ENCODE measurements at places on chromosomes 6 and 20. TPM values are rescaled to one million over a fixed set of nuclear protein-coding genes. Genes with fewer than 3 reads are reported as not detected.

GRCh38 chr6:41428996-41429421 lies 93.6 kb downstream of the NCR2 start:
- H3K4me1 ChIP-seq = no peaks in the 10 kb centered on the region
- peak overlapping the region; percentile 64 for H3K27ac ChIP-seq
- H3K27me3 ChIP-seq = no peaks in the 10 kb centered on the region
- DNase-seq = peak; percentile 71

- DNase-seq = no peak
- H3K4me1 ChIP-seq = no peaks in the 10 kb centered on the region
- no peaks in the 10 kb centered on the region for H3K27me3 ChIP-seq
- no peak overlapping the region for H3K4me3 ChIP-seq
Measured at GRCh38 chr20:38277285-38277684, 16.8 kb upstream of the KIAA1755 start.

DNA sequence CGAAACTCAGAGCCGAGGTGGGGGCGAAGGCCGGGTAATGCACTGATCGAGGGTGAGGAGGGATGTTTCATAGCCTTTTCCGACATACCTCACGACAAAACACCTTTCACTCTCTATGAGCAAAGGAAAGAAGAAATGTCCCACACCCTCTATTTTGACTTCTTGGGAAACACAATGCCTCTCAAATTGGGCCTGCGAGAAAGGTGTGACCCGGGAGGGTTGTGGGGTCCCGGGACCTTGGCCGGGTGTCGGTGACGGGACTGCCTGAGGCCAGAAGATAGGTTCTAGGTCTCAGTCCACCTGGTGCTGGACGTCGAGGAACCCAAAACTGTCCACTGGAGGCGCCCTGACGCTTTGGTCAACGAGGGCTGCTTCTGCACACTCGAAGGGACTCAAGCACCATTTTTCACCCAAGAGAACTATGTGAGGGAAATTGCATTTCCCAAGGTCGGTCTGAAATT lies 41.1 kb upstream of the OSTM1 start:
- peaks cover 16% of the 10 kb centered on the region for H3K27me3 ChIP-seq
- no peak for DNase-seq
- H3K36me3 ChIP-seq = no peaks in the 10 kb centered on the region
- H3K4me3 ChIP-seq = no peak overlapping the region
- no peak overlapping the region for H3K27ac ChIP-seq

DNA sequence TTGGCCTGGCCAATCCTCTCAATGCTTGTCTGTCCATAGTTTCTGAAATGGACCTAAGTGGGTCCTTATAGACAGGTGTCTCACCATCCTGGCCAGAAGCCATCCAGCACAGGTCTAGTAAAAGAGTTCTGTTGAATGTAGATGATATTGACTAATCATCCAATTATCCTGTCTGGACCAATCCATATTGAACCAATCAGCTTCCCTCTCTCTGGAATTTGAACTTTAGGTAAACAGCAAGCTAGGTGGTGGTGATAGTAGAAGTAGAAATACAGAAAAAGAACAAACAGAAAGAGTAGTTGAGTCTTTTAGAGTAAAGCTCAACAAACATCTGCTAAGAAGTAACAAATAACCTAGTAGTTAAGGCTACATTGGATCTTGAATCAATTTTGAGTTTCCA lies 9.5 kb upstream of the PNRC1 start:
- H3K4me3 ChIP-seq = no peak overlapping the region
- no peak overlapping the region for H3K27ac ChIP-seq
- H3K4me1 ChIP-seq = no peaks in the 10 kb centered on the region
- no peak for DNase-seq
- no peaks in the 10 kb centered on the region for H3K27me3 ChIP-seq

DNA sequence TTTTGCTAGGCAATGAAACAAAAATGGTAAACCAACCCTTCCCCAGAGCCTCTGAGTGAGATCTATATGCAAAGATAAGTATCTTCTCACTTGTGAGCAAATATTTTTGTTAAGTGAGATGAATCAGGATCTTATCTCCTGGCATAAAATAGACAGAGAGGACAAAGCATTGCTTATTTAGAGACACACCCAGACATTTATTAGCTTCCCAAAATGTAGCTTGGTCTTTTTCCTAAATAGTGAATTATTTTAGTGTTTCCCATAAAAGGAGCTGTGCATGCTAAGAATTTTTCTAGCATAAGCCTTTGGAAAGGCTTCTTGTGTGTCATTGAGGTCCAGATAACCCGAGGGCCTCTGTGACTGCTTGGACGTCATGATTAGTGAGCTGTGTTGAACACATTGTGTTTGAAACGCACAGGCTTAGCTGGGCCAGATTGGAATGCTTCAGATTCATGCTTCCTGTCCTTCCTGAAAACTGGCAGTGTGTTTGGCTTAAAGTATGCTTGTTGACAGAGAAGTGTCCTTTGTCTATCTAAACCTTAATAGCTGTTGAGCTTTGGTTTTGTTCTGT lies 16.5 kb downstream of the MTHFD1L start:
- no peaks in the 10 kb centered on the region for H3K27me3 ChIP-seq
- peak; percentile 41 for DNase-seq
- peak overlapping the region; percentile 28 for H3K27ac ChIP-seq
- no peaks in the 10 kb centered on the region for H3K36me3 ChIP-seq
- no peak overlapping the region for H3K4me3 ChIP-seq

GRCh38 chr6:43798688-43799444 lies 28.9 kb downstream of the VEGFA start:
- H3K27me3 ChIP-seq = no peaks in the 10 kb centered on the region
- no peak overlapping the region for H3K27ac ChIP-seq
- DNase-seq = peak; percentile 59
- no peaks in the 10 kb centered on the region for H3K36me3 ChIP-seq
- no peak overlapping the region for H3K4me3 ChIP-seq
- H3K4me1 ChIP-seq = no peaks in the 10 kb centered on the region

EHMT2 gene
- total RNA-seq = 66.0 TPM

DNA sequence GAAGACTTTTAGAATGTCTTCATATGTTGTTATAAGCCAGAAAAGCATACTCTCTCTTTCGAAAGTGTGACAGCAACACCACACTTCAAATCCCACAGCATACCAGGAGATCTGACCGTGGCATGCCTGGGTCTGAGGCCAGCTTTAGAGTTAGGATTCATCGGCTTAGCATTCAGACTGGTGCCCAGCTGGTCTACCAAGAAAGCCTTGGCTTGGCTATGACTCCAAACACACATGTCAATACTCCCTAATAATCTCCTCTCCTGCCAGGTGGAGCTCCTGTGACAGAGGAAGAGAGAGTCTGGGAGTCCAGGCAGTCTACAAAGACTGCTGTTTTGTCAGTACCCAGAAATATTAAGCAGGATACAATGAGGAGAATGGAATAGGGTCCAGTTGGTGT lies 77.1 kb upstream of the MAN1A1 start:
- H3K27ac ChIP-seq = no peak overlapping the region
- no peaks in the 10 kb centered on the region for H3K4me1 ChIP-seq
- no peaks in the 10 kb centered on the region for H3K36me3 ChIP-seq
- H3K4me3 ChIP-seq = no peak overlapping the region
- H3K27me3 ChIP-seq = no peaks in the 10 kb centered on the region
- DNase-seq = no peak

GRCh38 chr6:128323011-128323410 lies 197.4 kb downstream of the PTPRK start:
- no peaks in the 10 kb centered on the region for H3K4me1 ChIP-seq
- H3K27me3 ChIP-seq = no peaks in the 10 kb centered on the region
- H3K4me3 ChIP-seq = no peak overlapping the region
- H3K36me3 ChIP-seq = no peaks in the 10 kb centered on the region

PHACTR1 gene
- total RNA-seq = 8.3 TPM

GRCh38 chr20:1671891-1672669 lies 14.5 kb upstream of the SIRPG start:
- H3K4me3 ChIP-seq = no peak overlapping the region
- no peak for DNase-seq
- no peaks in the 10 kb centered on the region for H3K36me3 ChIP-seq
- H3K27me3 ChIP-seq = no peaks in the 10 kb centered on the region

DNA sequence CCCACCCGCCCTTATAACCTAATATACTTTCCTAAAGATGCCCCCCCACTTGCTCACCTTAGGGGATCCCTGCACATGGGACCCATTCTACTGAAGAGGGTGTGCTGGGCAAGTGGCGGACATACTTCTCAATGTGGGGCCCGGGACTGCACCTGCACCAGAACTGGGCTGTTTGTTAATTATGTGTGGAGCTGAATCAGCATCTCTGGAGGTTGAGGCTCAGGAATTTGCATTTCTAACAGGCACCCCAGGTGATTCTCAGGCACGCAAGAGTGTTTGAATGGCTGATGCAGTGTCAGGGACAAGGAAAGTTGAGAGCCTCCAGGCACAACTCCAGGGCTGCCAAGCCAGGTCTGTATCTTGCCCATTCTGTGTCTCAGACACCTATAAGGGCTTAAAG lies 8.9 kb upstream of the PTPRT start:
- H3K36me3 ChIP-seq = no peaks in the 10 kb centered on the region
- DNase-seq = no peak
- no peaks in the 10 kb centered on the region for H3K4me1 ChIP-seq
- no peak overlapping the region for H3K4me3 ChIP-seq

DNA sequence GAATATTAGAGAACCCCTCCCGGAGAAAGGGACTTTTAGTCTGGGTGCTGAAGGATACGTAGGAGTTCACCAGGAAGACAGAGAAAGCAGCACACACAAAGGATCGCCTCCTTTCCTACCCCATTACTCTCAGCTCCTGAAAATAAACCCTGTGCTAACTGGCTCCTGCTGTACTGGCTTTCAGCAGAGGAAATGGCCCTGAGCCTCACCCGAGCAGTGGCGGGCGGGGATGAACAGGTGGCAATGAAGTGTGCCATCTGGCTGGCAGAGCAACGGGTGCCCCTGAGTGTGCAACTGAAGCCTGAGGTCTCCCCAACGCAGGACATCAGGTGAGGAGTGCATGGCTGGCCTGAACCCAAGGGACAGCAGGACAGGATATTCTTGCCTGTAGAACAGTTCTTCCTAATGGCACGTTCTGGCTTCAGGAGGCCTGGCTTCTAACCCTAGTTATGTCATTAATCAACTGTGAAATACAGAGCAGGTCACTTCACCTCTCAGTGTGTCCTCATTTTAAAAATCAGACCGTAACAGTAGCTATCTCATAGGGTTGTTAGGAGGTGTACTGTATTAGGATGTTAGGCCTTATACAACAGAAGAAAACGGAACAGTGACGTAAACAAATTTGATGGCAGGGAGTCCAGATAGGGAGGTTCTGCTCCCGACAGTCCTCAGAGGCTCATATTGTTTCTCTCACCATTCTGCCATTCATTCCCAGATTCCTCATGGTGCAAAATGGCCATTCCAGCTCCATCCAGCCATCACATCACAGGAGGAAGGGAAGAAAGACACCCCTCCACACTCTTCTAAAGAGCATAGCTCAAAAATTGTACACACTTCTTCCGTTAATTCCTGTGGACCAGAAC lies 1.8 kb downstream of the RBCK1 start:
- DNase-seq = no peak
- no peak overlapping the region for H3K4me3 ChIP-seq
- no peaks in the 10 kb centered on the region for H3K27me3 ChIP-seq
- no peaks in the 10 kb centered on the region for H3K36me3 ChIP-seq
- no peak overlapping the region for H3K27ac ChIP-seq
- no peaks in the 10 kb centered on the region for H3K4me1 ChIP-seq

GRCh38 chr6:36926708-36927513 lies 27.6 kb upstream of the PI16 start:
- H3K4me3 ChIP-seq = no peak overlapping the region
- no peaks in the 10 kb centered on the region for H3K36me3 ChIP-seq
- DNase-seq = no peak
- H3K4me1 ChIP-seq = no peaks in the 10 kb centered on the region

TSBP1 gene
- total RNA-seq = not detected

OXT gene
- total RNA-seq = not detected
